NCI-H2029 treated with DMSO at 0.1 percent for 48 hours (cell line): ENCODE measurements at places on chromosomes 5 and 9.

DNA sequence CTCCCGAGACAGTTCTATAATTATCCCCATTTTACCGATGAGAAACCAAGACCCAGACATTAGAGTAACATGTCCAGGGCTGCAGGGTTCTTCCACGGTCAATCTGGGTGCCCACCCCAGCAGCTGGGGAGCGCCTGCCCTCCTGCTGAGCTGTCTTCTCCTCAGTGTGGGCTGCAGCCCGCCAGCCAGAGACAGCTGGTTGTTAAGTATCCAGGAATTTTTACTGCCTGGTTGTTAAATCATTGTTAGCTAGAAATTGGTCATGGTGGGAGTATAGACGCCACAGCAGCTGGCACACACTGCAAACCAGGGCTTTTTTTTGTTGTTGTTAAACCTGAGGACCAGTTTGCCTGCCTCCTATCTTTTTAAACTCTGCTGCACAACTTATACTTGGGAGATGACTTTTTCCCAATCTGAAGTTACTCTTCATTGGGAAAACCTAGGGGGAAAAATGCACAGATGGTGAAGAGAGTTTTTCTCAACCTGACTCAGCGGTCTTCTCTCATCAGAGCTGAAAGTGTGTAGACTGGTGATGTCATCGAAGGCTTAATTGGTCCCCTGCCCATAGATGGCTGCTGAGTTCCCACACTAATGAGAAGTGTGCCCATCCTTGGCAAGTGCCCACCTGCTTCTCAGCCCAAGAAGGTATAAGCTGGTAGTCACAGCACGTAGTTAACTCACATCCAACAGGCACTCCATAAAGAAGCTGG is 208.6 kb downstream of the DRD1 start:
- no peak for DNase-seq

DNA sequence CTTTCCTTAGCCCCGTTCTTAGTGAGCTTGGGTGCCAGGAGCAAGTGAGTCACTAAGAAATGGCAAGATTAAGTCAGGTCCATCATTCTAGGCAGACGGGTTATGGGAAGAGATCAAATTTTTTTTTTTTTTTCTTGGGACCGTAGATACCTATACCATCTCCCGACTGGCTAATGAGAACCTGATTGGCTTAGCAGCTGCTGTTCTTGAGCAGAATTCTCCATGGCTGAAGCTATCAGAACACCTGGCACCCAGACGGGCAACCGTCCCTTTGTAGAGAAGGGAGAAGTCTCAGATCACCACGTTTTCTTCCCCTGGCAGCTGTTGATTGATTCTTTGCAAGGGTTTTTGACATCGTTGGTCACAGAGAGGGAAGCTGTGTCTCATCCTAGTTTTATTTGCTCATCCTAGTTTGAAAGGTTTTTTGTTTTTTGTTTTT is 78.6 kb downstream of the AOPEP start:
- no peak for DNase-seq

DNA sequence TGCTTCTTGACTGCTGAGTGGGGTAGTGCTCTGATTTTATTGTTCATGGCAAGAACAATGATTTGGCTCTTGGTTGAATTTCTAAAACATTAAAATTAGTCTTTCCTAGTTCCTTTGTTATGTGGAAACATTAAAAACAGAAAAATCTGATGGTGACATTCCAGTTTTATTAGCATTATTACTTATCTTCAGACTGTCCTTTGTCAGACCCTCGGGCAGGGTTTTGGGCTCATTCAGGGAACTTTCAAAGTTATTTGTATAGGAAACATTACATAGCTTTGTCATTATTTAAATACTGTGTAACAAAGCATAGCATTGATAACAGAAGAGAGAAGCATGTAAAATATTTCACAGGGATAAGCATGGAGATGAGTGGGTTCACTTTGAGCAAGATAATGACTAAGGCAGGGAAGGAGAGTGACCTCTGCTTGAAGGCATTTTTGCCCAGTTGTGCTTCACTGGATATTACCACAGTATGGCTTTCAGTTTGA is 119.9 kb downstream of the KDM4C start:
- no peak for DNase-seq

GRCh38 chr9:18596920-18597319 is 123.0 kb downstream of the ADAMTSL1 start:
- DNase-seq, result no peak

GRCh38 chr9:83138422-83139135 is 75.6 kb upstream of the RASEF start:
- no peak for DNase-seq

DNA sequence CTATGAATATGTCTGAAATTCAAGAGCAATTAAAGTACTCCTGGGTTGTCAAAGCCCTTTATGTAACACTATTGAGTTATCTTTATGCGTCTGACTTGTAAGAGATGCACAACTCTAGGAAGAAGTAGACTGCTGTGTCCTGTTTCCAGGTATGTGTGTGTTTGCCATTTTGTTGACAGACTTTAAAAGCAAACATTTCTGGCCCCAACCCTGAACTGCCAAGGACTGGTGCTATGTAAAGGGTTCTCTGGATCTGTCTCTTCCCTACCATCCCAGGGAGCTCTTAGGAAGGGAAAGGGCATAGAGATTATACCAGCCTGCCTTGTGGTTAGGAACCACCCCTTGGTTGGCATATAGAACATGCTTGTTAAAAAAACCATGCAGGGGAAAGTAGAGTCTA is 12.1 kb downstream of the SLC22A5 start:
- DNase-seq, result no peak

- DNase-seq, result no peak
Observed at GRCh38 chr5:127702926-127703561, at the start of gene CCDC192. TSS of gene CCDC192 (plus strand) at chr5:127703391. CDS start at chr5:127703446, 55 bp downstream.

GRCh38 chr5:124343451-124343867 is 403.0 kb downstream of the ZNF608 start:
- peak; percentile 76 for DNase-seq

GRCh38 chr9:112719241-112719691 is 1.3 kb upstream of the INIP start:
- DNase-seq, result no peak

GRCh38 chr9:96014078-96014477 is 138.6 kb downstream of the ERCC6L2 start:
- no peak for DNase-seq

DNA sequence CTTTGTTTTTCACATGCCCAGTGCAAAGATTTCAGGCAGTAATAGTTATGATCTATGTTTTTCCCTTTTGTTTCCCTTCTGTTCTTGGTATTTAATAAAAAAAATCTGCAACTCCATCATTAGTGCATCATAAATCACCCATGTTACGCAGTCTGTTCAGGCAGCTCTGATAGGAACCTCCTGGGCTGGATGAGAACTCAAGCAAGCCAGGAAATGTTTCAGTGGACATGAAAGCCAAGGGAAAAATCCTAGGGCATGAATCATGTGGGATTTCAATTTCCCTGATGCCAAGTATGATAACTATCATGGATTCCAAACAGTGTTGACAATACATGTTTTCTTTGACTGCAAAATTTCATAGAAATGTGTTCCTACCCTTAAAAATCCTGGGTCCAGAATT is 119.7 kb upstream of the TARS1 start:
- no peak for DNase-seq

DNA sequence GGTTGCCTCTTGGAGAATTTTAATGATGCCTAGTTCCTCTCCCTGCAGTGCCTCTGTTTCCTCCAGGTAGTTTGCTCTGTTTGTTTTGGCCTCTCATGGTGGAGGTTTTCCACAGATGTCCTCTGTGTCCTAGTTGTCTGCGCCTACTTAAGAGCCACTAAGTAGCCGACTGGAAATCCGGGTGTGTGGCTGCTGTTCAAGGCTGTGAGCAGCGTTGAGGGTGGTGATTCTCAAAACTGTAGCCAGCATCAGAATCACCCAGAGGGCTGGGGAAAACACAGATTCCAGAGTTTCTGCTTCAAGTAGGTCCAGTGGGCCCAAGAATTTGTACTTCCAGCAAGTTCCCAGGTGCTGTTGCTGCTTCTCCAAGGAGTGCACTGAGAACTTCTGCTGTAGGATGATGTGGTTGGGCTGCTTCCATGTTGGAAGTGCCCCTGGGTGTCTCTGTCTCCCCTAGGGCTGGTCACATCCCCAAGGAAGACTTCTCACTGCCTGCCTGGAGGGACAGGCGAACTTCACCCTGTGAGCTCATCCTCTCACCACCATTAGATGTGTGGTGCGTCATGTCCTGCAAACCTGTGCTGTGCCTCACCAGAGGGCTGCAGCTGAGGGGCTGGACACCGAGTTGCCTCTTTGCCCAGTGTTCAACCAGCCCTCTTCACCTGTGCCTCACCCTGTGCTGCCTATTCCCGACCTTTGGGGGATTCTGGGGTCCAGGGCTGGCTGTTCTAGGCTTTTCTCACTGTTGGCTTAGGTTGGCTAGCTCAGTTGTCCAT is 34.8 kb downstream of the SECISBP2 start:
- peak; percentile 79 for DNase-seq

DNA sequence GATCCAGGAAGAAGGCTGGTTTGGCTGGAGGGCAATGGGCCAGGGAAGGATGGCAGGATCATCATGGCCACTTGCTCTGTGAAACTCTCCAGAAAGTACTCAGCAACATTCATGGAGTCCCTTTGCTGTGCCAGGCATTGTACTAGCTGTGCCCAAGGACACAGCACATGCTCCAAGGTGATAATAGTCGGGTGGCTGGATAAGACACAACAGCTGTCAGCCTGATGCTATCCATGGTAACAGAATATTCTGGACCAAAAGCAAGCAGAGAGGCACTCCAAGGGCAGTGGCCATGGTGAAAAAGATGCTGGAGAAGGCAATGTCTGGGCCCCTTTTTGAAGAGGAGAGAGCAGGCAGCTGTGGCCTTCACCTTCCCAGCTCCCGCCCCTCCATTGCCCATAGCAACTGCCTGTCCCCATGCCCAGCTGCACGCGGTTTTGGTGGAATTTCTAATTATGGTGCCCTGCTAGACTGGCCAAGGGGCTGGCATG is 113.8 kb upstream of the CPEB4 start:
- DNase-seq, result no peak

GRCh38 chr9:68507130-68507805 is 33.4 kb downstream of the TMEM252 start:
- DNase-seq, result peak; percentile 47

DNA sequence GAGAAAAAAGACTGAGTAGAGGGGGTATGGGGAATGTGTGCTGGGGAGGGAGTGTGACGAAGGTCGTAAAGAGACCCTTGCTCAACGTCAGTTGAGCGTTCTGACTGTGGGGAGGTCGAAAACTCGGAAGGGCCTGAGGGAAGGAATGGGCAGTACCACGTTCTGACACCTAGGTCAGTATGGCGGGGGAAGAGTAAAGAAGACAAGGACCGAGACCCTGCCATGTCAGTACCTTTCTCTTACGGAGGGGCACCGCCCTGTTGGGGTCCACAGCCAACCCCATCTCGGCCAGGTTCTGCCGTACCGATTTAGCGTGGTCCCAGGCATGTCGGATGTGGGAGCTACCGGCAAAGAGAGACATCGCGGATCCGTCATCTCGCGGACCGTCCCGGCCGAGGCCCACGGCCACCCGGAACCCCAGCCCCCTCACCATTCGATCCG is 375 bp downstream of the NOP16 start:
- DNase-seq, result no peak

- no peak for DNase-seq
Observed at GRCh38 chr9:124735121-124735520, 36.0 kb downstream of the NR6A1 start.

- peak; percentile 97 for DNase-seq
Observed at GRCh38 chr5:154058055-154059038, 19.6 kb downstream of the MFAP3 start.

GRCh38 chr9:95822583-95823431 is 52.7 kb upstream of the ERCC6L2 start:
- DNase-seq, result no peak

DNA sequence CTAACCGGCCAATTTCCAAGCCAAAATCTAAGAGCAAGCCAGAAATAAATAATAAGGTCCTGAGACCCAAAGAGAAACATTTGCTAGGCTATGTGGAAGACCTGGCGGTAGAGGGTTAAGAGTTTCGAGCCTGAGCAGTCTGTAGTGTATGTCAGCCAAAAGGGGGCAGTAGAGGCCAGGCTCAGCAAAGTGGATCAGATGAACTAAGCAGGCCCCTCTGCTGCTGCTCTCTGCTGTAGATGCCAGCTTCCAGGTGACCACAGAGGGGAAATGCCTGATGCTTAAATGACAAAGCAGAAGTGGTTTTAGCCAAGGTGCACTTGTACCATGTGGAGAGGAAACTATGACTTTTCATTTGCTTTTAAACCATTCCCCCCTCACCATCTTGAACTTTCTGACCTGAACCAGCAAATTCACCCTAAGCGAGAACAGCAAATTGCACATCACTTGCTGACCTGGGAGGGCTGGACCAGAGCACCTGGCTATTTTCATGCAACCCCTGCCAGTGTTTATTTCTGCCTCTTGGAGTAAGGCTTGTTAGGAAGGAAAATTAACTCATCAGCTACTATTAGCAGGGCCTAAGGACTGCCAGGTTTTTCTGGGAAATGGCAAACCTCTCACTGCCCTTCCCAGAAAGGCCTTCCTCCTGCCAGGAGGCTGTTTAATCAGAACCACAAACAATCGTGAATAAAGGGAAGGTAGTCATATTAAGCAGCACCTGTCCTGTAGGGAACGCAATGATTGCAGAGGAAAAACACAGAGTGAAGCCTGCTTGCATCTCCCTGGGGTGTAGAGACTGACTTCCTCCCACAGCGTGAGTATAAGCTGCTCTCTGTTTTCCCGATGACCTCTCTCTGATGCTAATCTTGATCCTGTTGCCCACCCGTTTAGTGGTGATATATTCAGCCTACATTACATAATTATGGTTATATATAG is 818.2 kb downstream of the TLR4 start:
- peak; percentile 42 for DNase-seq

DNA sequence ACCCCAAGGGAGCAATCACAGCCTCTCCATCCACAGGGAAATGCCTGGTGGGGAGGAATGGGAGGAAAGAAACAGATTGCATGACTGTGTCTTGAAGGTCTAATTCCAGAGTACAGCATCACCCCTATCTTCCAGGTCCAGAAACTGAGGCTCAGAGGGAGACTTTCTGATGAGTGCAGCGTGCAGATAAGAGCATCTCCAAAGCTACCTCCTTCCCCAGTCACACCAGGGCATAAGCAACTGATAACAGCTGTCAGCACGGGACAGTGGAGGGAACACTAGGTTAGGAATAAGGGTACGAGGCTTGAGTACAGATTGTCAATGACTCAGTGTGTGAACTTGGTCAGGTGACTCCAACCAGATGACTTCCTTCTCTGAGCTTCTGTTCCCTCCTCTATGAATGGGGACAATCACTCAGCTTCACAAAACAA is 126.9 kb downstream of the KCNIP1 start:
- no peak for DNase-seq
